B cell (primary cell): ENCODE measurements at places on chromosomes 4 and X.
A peak's percentile ranks its signal among the peaks of the same experiment; 100 is the strongest.

DNA sequence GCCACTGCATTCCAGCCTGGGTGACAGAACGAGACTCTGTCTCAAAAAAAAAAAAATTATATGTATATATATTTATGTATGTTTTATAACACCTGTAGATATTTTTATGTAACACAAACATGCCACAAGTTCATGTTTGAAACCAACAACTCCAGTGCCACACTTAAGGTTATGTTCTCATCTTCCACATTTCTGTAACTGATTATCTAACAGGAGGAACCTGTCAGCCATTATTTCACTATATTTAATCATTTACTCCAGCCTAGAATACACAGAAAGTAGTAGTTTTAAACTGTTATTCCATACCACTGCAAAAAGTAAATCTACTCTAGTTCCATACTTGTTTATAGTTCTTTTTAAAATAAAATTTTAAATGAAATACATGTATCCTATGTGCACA lies 32.3 kb downstream of the MCUB start:
- H3K36me3 ChIP-seq = no peaks in the 10 kb centered on the region
- H3K27me3 ChIP-seq = no peaks in the 10 kb centered on the region
- H3K4me1 ChIP-seq = peaks cover 6% of the 10 kb centered on the region
- no peak overlapping the region for H3K27ac ChIP-seq

- H3K4me1 ChIP-seq = no peaks in the 10 kb centered on the region
- H3K36me3 ChIP-seq = no peaks in the 10 kb centered on the region
- no peak overlapping the region for H3K27ac ChIP-seq
- H3K4me3 ChIP-seq = no peak overlapping the region
Observed at GRCh38 chrX:25204182-25204581, 188.4 kb upstream of the ARX start.

DNA sequence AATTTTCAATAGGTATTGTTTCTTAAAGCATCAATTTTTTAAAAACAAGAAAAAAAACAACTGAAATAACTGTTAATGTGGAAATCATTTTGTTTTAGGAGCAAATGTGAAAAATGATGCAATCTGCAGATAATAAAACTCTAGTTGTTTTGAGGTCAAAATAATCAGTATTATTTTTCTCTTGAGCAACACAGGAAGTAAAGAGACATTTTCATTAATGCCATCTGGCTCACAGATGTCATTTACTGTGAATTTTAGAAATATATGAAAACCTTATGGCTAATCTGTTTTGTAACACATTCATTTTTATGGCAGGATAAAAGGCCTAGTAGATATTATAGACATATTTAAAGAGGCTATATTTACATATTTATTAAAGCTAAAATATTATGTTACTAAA lies 141.6 kb downstream of the PCDH18 start:
- H3K4me1 ChIP-seq = no peaks in the 10 kb centered on the region
- DNase-seq = no peak
- no peaks in the 10 kb centered on the region for H3K36me3 ChIP-seq
- H3K27ac ChIP-seq = no peak overlapping the region
- no peaks in the 10 kb centered on the region for H3K27me3 ChIP-seq

DNA sequence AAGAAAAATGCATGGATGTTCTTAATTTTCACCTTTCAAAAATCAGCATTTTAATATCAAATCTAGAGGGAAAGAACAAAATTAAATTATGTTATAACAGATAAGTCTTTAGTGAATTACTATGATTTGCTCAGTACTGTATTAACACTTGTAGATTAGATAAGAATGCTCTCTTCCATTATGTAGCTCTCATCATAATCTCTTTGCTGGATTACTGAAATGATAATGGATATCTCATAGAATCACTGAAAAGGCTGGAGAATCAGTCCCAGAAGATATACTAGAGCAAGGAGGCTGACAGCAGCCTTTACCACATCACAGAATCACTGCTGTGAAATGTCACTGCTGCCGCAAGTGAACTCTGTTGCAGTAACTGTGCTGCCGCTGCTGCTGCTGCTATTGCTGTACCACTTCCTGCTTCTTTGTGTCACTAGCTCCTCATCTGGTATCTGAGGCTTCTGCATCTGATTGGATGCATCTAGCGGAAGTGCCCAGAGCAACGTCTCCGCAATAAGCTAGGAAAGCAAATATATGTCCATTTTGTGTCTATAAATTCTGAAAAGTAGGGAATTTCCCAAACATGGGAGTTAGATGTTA lies 738.2 kb downstream of the ADGRL3 start:
- no peak overlapping the region for H3K4me3 ChIP-seq
- DNase-seq = no peak
- no peaks in the 10 kb centered on the region for H3K4me1 ChIP-seq
- no peaks in the 10 kb centered on the region for H3K36me3 ChIP-seq

DNA sequence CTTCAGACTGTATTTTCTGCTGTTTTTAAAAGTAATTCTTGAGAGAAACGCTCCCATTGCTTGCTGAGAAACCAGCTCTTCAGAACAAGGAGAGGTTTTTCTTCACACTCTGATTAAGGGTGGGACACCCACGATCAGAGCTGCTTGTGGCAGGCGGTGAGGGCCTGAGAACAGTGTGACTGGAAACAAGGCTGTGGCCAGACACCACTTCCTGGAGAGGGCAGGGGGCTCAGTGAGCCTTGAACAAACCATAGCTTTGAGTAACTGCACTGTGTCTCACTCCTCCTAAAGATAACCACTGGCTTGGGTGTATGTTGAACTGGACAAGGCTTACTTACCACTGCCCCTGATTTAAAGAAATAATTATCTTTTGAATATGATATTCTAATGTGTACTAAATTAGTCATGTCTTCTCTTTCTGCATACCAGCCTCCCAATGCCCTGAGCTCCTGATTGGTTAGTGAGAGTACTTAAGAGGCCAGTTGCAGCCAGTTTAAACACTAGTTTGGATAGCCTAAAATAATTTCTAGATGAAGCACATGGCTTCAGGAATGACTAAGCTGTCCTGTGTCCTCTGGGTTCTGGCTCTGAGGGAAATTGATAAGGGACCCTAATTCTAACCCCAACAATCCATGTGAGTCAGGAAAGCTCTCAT lies 3.7 kb upstream of the GPR82 start:
- H3K27me3 ChIP-seq = no peaks in the 10 kb centered on the region
- no peaks in the 10 kb centered on the region for H3K36me3 ChIP-seq
- no peak overlapping the region for H3K27ac ChIP-seq
- peaks cover 80% of the 10 kb centered on the region for H3K4me1 ChIP-seq
- DNase-seq = peak; percentile 44

GRCh38 chrX:126655061-126655460 lies 102.4 kb upstream of the DCAF12L1 start:
- no peaks in the 10 kb centered on the region for H3K36me3 ChIP-seq
- H3K27me3 ChIP-seq = no peaks in the 10 kb centered on the region
- H3K27ac ChIP-seq = no peak overlapping the region
- no peak for DNase-seq
- no peak overlapping the region for H3K4me3 ChIP-seq

DNA sequence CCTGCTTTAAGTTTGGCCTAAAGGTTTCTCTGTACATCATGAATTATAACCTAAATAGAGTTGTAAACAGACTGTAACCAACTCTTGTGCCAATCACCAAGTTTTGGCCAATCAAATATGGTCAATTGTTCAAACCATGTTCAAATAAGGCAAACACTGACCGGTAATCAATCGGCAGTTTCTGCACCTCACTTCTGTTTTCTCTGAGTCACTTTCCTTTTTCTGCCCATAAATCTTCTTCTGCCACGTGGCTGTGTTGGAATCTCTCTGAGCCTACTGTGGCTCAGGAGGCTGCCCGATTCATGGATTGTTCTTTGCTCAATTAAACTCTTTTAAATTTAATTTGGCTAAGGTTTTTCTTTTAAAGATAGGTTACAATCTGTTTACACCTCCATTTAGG lies 16.5 kb upstream of the ENPP6 start:
- no peak for DNase-seq
- no peak overlapping the region for H3K4me3 ChIP-seq
- H3K27ac ChIP-seq = no peak overlapping the region
- H3K4me1 ChIP-seq = peaks cover 8% of the 10 kb centered on the region

DNA sequence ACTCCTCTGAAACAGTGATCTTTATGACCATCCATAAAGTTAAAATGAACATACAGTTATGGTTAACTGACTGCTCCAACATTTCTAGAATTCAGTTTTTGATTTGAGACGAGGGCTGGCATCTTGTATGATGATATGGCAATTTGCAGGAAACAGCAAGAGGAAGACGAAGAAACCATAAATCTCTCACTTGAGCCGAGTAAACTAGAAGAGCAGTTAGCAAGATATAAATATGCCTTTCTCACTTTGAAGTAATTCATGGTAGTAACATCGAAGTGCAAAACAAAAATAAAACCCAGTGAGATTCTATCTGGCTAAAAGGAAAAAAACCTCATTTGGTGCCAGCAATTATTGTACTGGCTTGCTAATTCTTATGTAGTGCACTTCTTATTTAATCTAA lies 139.0 kb upstream of the SPRY1 start:
- DNase-seq = no peak
- H3K27ac ChIP-seq = no peak overlapping the region

GRCh38 chr4:55107054-55107453 lies 18.3 kb downstream of the KDR start:
- no peaks in the 10 kb centered on the region for H3K4me1 ChIP-seq
- H3K4me3 ChIP-seq = no peak overlapping the region
- no peak for DNase-seq
- H3K27ac ChIP-seq = no peak overlapping the region
- H3K36me3 ChIP-seq = no peaks in the 10 kb centered on the region

- no peaks in the 10 kb centered on the region for H3K4me1 ChIP-seq
- no peaks in the 10 kb centered on the region for H3K27me3 ChIP-seq
- no peaks in the 10 kb centered on the region for H3K36me3 ChIP-seq
- peak; percentile 29 for DNase-seq
Observed at GRCh38 chrX:113980953-113981352, 602.9 kb upstream of the HTR2C start.

GRCh38 chr4:47873877-47874541 lies 36.1 kb upstream of the CORIN start:
- peaks cover 16% of the 10 kb centered on the region for H3K36me3 ChIP-seq
- no peak for DNase-seq
- no peak overlapping the region for H3K4me3 ChIP-seq
- H3K27me3 ChIP-seq = no peaks in the 10 kb centered on the region
- no peaks in the 10 kb centered on the region for H3K4me1 ChIP-seq

GRCh38 chrX:63920875-63921274 lies 135.9 kb upstream of the ARHGEF9 start:
- no peak overlapping the region for H3K4me3 ChIP-seq
- H3K27ac ChIP-seq = no peak overlapping the region
- no peaks in the 10 kb centered on the region for H3K36me3 ChIP-seq
- no peaks in the 10 kb centered on the region for H3K4me1 ChIP-seq
- H3K27me3 ChIP-seq = no peaks in the 10 kb centered on the region

GRCh38 chrX:9301836-9302235 lies 163.0 kb upstream of the TBL1X start:
- no peaks in the 10 kb centered on the region for H3K27me3 ChIP-seq
- no peaks in the 10 kb centered on the region for H3K36me3 ChIP-seq
- no peaks in the 10 kb centered on the region for H3K4me1 ChIP-seq
- H3K27ac ChIP-seq = no peak overlapping the region

DNA sequence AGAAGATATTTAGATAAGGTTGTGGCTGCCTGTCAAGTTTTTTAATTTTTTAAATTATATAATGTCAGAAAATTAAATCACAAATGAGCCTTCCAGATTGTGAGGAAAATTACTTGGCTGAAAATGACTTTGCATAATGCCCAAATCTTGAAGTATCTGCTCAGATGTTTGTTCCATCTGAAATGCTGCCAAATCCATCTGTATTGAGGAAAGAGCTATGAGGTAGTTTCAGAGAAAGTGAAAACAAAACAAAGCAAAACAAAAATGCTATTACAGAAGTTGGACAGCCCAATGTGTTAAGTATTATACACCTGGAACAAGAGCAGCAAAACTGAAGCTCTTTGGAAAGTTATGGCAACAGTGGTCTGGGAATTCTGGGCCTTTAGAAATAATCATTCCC lies 23.3 kb upstream of the GUCY1B1 start:
- H3K36me3 ChIP-seq = no peaks in the 10 kb centered on the region
- no peak for DNase-seq
- H3K4me1 ChIP-seq = no peaks in the 10 kb centered on the region

DNA sequence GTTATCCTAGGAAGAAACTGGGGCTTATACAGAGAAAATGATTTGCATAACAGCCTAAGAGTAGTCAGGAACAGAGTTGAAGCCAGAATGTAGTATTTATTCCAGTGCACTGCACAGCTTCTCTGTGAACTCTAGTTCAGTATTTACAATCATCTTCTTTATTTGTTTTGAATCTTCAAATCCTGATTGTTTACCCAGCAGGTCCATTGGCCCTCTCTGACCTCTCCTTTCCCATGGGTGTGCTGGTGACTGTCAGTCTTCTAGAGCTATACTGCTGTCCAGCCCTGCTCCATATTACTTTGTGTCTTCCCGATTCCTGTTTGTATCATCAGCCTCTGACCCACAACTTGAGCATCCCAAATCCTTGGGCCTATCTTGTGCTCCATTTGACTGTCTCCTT lies 301.9 kb upstream of the HS3ST1 start:
- H3K36me3 ChIP-seq = no peaks in the 10 kb centered on the region
- H3K27me3 ChIP-seq = no peaks in the 10 kb centered on the region
- no peak overlapping the region for H3K27ac ChIP-seq
- no peak for DNase-seq
- H3K4me3 ChIP-seq = no peak overlapping the region

DNA sequence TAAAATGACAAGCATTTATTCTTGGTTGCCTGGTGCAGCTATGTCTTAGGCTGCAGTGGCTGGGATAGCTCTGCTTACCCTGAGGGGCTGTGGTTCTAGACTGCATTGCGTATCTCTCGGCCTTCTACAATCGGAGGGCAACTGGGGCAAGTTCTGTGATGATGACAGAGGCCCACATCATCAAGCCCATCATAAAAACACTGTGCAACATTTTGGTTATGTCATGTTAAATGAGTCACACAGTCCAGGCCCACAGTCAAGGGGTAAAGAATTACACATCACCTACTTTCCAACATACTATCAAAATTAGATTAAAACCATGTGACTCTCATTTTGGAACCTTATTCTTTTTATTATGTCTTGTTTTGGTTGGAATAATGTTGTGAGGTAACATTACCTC lies 120.2 kb upstream of the GUCY1A1 start:
- no peaks in the 10 kb centered on the region for H3K36me3 ChIP-seq
- no peak overlapping the region for H3K4me3 ChIP-seq
- H3K4me1 ChIP-seq = no peaks in the 10 kb centered on the region
- H3K27ac ChIP-seq = no peak overlapping the region

DNA sequence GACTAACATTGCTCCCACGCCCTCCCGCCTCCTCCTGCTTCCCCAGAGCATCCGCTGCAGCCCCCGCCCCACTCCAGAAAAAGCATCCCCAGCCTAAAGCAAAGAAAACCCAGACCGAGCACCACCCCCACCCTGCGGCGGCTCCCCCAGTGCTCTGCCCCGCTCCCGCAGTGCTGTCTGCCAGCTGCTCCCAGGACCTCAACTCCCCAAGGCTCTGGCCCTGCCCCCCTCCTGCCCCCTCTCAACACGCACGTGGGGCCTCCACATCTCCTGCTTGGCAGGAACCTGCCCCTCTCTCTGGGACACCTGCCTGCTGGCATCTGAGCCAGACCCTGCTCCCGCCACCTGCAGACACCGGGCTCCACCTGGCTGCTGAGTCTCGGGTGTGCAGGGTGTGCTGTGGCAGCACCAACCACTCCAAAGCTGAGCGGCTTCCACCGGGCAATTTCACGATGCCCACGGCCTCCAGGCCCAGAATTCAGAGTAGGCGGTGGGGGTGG lies 79.4 kb downstream of the FAM53A start:
- H3K4me1 ChIP-seq = peaks cover 12% of the 10 kb centered on the region
- no peaks in the 10 kb centered on the region for H3K27me3 ChIP-seq

GRCh38 chr4:79426989-79427388 lies 19.0 kb upstream of the GK2 start:
- H3K4me3 ChIP-seq = no peak overlapping the region
- H3K36me3 ChIP-seq = no peaks in the 10 kb centered on the region
- H3K27me3 ChIP-seq = peaks cover 2% of the 10 kb centered on the region
- DNase-seq = no peak
